ENCODE measurements at places on chromosomes 4 and X. TPM values are rescaled to one million over a fixed set of nuclear protein-coding genes. Genes with fewer than 3 reads are reported as not detected.

DNA sequence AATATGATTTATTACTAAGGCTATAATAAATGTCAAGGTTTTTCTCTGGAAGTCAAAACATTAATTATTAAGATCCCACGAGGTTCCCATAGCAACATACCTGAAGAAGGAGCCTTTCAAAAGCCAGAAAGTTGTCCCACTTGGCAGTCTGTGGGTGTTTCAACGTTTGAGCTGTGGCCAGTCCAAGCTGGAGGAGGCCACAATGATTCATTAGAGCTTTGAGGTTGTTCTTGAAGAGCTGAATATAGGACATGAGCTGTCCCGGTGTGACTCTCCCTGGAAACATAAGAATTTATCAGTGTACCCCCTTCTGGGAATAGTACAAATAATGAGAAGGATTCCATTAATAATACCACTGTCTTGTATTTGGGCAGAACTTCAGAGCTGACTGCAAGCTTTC is 92.1 kb downstream of the SCFD2 start:
- no peak for DNase-seq

DNA sequence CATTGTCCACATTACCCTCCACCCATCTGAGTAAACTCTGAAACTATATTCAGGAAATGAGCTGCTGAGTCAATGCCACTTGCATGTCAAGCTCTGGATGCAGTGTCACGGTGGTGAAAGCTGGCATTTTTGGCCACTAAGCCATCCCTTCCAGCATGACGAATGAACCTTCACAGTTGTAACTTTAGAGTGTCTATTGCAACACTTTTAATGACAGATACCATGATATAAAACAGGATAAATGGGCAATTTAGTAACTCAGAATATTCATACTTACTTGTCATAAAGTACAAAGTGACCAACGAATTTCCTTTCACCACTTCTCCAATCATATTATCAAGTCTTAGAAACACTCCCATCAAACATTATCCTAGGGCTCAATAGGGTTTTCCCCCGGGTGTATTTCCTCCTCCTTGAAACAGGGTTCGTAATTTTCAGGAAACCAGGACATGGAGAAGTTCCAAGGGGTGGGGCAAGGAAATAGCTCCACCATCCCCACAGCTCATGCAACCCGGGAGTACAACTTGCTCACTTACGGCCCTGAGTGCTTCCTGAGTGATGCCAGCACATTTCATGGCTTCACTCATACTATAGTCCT is 73.1 kb downstream of the MTHFD2L start:
- no peak for DNase-seq

DNA sequence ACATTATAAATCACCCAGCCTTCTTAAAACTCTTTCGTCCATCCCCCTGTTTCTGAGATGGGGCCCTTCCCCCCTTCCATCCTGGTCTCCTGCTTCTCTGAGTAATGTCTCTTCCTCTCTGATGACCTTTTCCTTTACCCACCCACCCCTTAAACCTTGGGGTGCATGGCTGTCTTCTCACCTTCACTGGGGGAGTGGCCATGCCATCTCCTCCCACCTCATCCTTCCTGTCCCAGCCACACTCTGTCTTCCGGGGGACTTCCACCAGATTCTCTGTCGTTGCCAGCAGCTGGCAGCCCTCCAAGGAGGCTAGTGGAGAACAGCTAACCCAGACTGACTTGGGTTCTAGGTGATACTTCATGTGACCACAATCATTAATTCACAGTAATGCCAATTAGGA is 83.2 kb upstream of the SCML1 start:
- no peak for DNase-seq

- no peak for DNase-seq
Measured at GRCh38 chr4:151114338-151114737, 14.9 kb downstream of the RPS3A start.

DNA sequence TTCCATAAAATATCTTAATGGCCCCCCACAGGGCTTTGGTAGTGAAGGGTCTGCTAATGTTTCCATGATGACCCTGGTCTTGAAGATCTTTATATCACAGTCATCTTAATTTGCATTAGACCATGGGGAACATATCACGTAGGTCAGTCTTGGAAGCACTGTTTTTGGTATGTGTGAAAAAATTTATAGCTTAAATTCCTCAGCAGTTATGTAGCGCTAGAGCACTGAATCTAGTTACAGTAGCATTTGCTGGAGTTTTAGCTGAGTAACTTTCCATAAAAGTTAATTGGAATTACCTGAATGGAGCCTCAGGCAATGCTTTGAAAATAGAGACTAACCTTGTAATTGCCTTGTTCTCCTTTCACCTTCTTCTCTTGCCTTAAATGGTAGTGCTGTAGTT is 648.8 kb downstream of the IQCM start:
- DNase-seq, result no peak

CCDC120 gene
- polyA plus RNA-seq, result 3.3 TPM

PABPC5 gene
- 6.1 TPM for polyA plus RNA-seq

CT45A7 gene
- polyA plus RNA-seq, result not detected

- peak; percentile 17 for DNase-seq
Measured at GRCh38 chr4:140637836-140638235, 69.1 kb upstream of the UCP1 start.

- DNase-seq, result no peak
Measured at GRCh38 chr4:122963216-122963615, 40.8 kb upstream of the NUDT6 start.

- peak; percentile 59 for DNase-seq
Measured at GRCh38 chr4:3827616-3828492, 61.7 kb downstream of the ADRA2C start.

LEF1 gene
- polyA plus RNA-seq, result 6.0 TPM

DNA sequence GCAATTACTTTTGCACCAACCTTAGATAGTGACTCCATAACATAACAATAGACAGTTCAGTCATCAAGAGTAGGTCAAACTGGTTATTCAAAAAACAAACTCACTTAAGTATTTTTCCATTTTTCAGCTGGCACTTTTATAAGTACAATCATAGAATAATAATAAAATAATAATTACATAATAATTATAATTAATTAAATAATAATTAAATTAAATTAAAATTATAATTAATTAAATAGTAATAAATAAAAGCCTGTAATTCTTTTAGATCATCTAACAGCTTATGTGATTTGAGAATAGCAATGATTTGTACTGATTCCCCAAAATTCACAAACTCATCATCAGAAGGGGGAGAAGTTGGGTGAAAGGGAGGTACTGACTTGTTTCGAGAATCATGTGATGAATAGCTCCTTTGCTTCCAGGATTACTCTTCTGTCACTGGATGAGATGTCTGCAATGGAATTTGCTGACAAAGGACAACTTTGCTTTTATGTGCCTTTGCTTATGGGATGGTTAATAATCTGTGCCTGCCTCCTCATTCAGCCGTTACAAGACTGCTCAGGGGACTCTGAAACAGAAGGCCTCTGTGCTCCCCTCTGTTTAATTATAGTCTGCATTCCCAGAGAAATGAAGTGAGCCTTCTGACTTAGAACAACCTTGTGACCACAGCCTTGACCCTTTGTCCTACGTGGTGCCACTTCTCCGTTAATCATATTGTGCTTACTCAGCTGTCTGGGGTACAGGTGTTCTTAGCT is 104.8 kb upstream of the ENPEP start:
- no peak for DNase-seq

NAA11 gene
- 0.29 TPM for polyA plus RNA-seq

DNA sequence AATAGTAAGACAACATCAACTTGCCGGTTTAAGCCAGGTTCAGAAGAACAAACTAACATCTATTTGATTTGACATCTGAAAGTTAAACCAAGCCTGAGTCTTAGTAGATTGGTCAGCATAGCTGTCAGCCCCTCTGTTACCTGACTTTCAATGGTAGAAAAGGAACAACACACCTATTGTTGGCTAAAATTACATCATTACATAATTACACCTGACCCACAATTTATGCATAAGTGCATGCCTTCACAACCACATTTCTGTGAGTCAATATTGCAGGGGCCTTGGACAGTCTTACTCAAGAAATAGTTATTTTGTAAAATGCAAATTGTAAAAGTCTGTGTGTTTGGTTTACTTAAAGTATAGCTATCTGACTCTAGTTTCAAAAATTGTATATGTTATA is 36.2 kb downstream of the EGFL6 start:
- no peak for DNase-seq

DCAF12L2 gene
- polyA plus RNA-seq, result 11.7 TPM

- no peak for DNase-seq
Measured at GRCh38 chr4:140617499-140618248, 48.9 kb upstream of the UCP1 start.

ADAMTS3 gene
- 2.0 TPM for polyA plus RNA-seq

NPY5R gene
- polyA plus RNA-seq, result 0.34 TPM

- no peak for DNase-seq
Measured at GRCh38 chr4:105634402-105635080, 73.9 kb downstream of the INTS12 start.

- DNase-seq, result peak; percentile 16
Measured at GRCh38 chr4:172794307-172794703, 374.3 kb upstream of the GALNT7 start.

SSX4 gene
- not detected for polyA plus RNA-seq

DNA sequence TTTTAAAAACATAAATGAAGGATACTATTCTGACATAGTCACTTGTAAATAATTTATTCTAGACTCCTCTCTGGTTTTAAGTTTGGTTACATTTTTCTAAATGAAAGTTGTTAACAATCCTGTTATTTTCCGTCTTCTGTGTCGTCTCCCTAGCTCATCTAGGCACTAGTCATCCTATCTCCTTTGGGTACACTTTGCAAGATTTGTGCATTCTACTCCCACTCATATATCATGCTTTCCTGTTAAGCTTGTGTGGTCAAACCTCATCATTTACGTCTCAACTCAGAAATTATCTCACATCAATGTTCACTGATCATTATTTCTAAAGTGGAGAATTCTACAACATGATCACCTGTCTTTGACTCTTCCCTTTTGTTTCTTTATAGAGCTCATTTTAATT is 658.7 kb downstream of the TLL1 start:
- DNase-seq, result no peak

GPR173 gene
- 8.7 TPM for polyA plus RNA-seq

TMSB15A gene
- 10.0 TPM for polyA plus RNA-seq

BEND2 gene
- polyA plus RNA-seq, result 0.05 TPM

CFAP47 gene
- not detected for polyA plus RNA-seq

TEX28 gene
- not detected for polyA plus RNA-seq

GPC3 gene
- polyA plus RNA-seq, result 448 TPM

JADE3 gene
- polyA plus RNA-seq, result 4.5 TPM

PWWP3B gene
- 23.7 TPM for polyA plus RNA-seq

GRCh38 chr4:85826060-85826678 is 351.2 kb downstream of the ARHGAP24 start:
- DNase-seq, result peak; percentile 67

GRCh38 chrX:28697732-28698131 is 110.5 kb downstream of the IL1RAPL1 start:
- no peak for DNase-seq

DNA sequence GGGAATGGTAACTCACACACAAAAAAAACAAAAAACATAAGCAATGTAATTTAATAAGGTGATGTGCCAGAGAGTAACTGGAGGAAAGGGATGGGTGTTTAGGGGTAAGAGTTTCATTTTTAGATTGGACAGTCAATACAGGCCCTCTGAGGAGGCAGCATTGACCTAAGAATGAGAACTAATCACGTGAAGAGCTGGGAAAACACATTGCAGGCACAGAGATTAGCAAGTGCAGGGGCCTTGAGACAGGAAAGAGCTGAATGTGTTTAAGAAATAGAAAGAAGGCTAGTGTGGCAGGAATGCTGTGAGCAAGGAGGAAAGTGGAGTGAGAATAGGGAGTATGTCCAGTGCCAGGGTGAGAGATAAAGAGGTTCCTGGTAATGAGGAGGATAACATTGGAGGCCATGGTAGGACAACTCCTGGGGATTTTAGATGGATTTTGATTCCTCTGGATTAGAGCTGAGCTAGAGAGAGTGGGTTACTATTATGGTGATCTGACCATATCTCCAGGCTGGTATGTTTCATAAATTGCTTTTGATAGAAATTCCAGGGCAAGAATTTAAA is 17.6 kb downstream of the PDLIM5 start:
- DNase-seq, result no peak

GRCh38 chrX:72372735-72373134 is 67.0 kb upstream of the CITED1 start:
- DNase-seq, result no peak

DNA sequence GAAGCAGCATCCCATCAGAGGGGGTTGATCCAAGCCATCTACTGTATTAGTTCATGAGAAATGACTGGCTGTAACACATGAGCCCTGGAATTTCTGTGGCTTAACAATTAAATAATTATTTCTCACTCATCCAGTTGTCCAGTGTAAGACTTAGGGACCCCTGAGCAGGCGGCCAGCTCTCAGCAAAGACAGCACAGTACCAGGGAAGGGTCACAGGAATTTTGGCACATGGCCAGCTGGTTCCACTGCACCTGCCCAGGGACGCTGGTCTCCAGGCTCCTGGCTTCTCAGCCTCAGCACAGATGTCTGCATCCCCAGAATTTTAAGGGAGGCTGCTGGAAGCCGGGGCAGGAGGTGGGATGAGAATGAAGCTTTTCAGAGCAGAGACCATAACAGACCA is 93.7 kb upstream of the DHRSX start:
- DNase-seq, result no peak

GRCh38 chr4:175983636-175984035 is 82.0 kb upstream of the WDR17 start:
- no peak for DNase-seq

GRCh38 chr4:56158483-56158882 is 209.7 kb downstream of the CEP135 start:
- no peak for DNase-seq

DNA sequence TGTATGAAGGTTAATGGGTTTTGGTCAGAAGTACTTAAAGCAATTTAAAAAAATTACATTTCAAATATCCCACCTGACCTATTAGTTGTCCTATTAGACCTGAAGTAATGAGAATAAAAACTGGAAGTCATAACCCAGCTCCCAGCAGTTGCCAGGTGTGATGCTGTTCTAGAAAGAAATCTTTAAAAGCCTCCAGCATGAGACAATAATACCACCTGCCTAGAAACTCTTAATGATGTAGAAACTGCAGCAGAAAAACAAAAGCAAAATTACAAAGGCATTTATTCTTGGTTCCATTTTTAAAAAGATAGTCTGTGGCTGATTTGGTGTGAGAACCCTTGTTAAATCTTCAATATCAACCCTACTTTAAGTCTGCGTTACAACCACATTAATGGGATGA is 1137.7 kb upstream of the TENM3 start:
- DNase-seq, result no peak

DNA sequence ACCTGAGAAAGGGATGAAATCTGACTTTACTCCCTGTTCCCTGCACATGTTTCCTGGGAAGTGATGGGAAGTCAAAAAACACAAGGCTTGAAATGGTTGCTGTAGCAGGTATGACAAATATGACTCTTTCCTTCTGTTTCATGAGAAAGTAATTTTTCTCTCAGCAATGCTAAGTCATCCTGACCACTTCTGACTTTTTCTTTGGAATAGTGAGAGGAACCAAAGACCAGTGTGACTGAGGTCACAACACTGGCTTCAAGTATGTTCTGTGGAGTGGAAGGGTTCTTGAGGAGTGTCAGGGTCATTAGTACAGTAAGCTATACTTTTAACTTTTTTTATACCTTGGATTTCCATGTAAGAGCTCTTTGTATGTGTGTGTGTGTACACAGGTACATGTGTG is 225.3 kb downstream of the PPP3CA start:
- no peak for DNase-seq

CFI gene
- 6.1 TPM for polyA plus RNA-seq

Data from muscle of back (tissue), 13 donors.